ENCODE measurements at places on chromosomes 2 and 18. TPM values are rescaled to one million over a fixed set of nuclear protein-coding genes. Genes with fewer than 3 reads are reported as not detected.

The CAMKMT gene
- 7.0 TPM for total RNA-seq

The TUBB6 gene
- 277 TPM for total RNA-seq

The FAM237A gene
- not detected for total RNA-seq

The GBX2 gene
- total RNA-seq = 0.66 TPM

The REG3G gene
- not detected for total RNA-seq

The ACYP2 gene
- total RNA-seq = 5.9 TPM

The DGKD gene
- 17.3 TPM for total RNA-seq

Measured in placental pericyte (primary cell).